ENCODE measurements at places on chromosomes 5 and 9. TPM values are rescaled to one million over a fixed set of nuclear protein-coding genes. Genes with fewer than 3 reads are reported as not detected.

CDH12 gene
- total RNA-seq, result not detected

ATP10B gene
- not detected for total RNA-seq

NR6A1 gene
- 1.0 TPM for total RNA-seq

SNCAIP gene
- not detected for total RNA-seq

CATSPER3 gene
- 0.10 TPM for total RNA-seq

IRGM gene
- not detected for total RNA-seq

PCDHGB4 gene
- 0.32 TPM for total RNA-seq

GRCh38 chr9:125600194-125600593 is 106.8 kb downstream of the MAPKAP1 start:
- DNase-seq, result no peak

GRCh38 chr9:130662970-130663257 is 1.5 kb upstream of the PRDM12 start:
- DNase-seq, result peak; percentile 11

- DNase-seq, result peak; percentile 37
Measured at GRCh38 chr5:65483546-65484346, 2.0 kb upstream of the ADAMTS6 start.

DNA sequence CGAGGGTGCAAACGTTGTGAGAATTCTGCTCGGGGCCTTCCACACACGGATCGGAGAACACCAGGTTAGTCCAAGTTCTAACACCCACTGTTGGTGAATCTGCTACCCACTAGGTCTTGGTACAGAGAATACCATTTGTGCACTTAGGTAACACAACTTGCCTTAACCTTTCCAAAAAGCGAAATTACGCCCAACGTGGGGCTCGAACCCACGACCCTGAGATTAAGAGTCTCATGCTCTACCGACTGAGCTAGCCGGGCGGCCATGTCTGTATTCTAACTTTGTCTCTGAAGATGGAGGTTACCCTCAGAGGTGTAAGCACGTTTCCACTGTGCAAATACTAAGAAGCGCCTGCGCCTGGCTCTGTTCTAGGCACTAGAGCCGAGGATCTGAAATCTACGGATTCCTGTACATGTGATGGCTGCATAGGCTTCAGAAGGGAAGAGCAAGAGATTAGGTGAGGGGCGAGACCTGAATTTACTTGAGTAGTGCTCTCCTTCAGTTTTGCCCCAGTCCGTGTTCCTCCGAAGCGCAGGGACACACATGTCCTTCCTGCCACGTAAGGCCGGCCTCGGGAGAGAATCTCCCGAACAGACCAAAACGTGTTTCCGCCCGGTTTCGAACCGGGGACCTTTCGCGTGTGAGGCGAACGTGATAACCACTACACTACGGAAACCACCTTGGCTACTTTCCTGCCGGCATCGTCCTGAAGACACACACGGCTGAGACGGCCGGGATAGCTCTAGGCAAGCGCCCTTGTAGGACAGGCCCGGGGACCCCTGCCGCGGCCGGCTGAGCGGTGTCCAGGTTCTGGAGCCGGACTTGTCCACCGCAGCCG is 1.1 kb upstream of the TRIM41 start:
- DNase-seq, result peak; percentile 93

- DNase-seq, result no peak
Measured at GRCh38 chr9:114238472-114238871, 83.1 kb downstream of the COL27A1 start.

DNA sequence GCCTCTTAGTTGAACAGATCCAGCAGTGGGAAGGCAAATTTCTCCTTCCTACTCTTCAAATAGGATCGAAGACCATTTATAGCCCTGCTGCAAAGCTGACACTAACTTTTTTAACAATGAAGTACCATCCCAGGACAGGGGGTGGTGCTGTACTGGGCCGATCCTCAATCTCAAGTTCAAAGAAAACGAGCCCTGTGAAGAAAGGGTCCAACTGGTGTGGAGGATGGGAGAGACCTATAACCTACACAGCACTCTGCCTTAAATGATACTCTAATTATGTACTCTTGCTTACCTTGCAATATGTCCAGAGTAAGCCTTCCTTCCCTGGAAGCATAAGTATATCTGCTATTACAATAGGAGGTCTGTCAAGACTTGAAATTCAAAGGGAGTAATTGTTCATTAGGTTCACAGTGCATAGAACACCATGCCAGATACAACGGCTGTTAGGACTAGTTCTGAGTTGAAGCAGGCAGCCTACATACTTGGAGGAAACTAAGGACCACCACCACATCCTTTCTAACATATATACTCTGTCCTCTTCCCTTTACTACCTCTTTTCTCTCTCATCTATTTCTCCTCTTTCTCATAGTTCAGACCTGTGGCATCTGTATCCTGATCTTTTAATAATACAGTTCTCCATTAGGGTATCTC is 6.2 kb downstream of the ETF1 start:
- no peak for DNase-seq

GRCh38 chr9:8660383-8660782 is 860.8 kb upstream of the DMAC1 start:
- DNase-seq, result no peak

DNA sequence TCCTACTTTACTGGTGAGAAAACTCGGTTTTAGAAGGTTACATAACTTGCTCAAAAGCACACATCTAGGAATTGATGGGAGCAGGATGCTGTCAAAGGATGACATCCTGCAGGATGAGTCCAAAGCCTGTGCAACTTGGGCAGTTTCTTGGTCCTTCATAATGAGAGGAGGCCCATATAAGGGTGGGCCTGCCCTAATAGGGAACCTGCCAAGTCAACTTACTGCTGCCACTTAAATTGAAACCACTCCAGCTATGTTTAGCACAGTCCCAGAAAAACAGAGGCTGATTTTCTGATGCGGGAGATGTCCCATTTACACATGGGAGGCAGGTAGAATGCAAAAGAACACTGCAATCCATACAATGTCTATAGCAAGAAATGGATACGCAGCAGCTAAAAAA is 61.8 kb downstream of the FBXO38 start:
- DNase-seq, result no peak

GRCh38 chr5:8417316-8418048 is 548.5 kb downstream of the MTRR start:
- DNase-seq, result no peak

GRCh38 chr5:84885485-84886258 is 501.0 kb upstream of the EDIL3 start:
- DNase-seq, result peak; percentile 28

DNA sequence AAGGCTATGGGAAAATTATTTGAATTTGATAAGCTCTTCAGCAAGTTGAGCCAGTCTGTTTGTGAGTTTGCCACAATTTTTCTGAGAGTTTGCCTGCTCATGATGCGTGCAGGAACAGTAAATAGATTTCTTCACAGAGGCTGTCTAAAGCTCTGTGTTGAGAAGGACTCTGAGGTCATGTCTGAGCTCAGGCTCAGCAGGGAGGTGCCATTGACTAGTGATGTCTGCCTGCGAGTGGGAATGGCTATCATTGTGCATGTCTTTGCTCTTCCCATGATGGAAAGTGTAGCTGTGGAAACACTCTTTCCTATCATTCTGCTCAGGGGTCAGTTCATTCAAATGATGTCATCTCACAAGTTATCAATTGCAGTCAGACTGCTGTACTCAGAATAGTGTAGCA is 142.8 kb downstream of the RASEF start:
- no peak for DNase-seq

Measured in foreskin keratinocyte (primary cell).